ENCODE measurements at places on chromosomes 11 and 22. TPM values are rescaled to one million over a fixed set of nuclear protein-coding genes. Genes with fewer than 3 reads are reported as not detected.

- ATAC-seq, result no peak
Observed at GRCh38 chr11:132445859-132446291, 1075.5 kb downstream of the NTM start.

- ATAC-seq, result peak; percentile 64
Observed at GRCh38 chr22:22408731-22409696, 99.5 kb downstream of the ZNF280B start.

Gene MPPED2
- 0.72 TPM for total RNA-seq

DNA sequence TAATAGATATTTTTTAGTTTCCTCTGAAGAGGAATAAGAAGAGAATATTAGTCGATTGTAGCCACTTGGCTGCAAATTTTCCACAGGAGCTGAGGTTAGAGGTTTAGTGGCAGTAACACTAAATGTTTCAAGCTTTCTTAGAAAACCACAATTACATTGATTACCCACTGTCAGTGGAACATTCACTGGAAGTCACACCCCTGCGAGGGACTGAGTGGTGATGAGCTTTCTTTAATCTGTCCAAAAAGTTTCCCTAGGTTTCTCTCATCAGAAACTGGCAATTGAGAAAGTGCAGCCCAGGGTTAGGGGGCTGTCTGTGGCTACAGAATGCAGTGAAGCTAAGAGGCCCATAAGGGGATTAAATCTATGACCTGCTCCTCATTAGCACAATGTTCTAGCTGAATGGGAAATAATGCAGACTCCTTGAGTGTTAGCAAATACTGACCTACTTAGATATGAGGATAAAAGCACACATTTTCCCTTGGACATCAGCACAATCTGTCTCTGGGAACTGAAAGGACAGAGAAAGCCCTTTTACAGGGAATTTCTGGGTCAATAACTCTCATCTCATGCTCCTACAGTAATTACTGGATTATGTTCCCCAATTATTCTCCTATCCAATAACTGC is 189.5 kb downstream of the FAM76B start:
- no peak for ATAC-seq

Gene POU2F3
- 3.2 TPM for total RNA-seq

DNA sequence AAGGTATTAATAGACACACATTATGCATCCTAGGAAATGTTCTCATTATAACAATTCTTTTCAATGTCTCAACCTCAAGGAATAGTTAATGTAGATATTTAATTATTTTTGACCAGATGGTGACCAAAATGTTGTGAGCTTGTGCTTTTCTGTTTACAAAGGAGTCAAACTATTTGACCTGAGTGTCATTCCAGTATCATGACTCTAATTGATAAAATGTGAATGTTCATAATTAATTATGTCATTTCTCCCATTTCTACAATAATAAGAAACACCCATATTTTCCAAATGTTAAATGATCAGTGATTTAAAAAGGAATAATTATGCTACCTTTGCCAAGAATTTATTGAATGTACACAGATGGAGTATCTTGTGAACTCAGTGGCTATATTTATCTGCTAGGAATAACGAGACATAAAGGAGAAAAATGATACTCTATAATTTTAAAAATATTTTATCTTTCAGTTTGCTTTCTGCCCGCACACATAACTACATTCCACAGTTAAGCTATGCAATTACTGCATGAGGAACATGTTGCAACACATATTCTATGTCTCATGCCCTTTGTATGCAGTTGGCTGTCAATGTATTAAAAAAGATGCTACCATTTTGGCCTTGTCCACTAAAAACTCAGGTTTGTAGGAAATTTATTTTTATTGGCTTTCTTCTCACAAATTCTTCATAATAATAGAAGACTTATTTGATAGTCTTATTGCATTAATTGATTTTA is 376.7 kb upstream of the CCDC179 start:
- no peak for ATAC-seq

Gene MS4A1
- total RNA-seq, result 2.9 TPM

DNA sequence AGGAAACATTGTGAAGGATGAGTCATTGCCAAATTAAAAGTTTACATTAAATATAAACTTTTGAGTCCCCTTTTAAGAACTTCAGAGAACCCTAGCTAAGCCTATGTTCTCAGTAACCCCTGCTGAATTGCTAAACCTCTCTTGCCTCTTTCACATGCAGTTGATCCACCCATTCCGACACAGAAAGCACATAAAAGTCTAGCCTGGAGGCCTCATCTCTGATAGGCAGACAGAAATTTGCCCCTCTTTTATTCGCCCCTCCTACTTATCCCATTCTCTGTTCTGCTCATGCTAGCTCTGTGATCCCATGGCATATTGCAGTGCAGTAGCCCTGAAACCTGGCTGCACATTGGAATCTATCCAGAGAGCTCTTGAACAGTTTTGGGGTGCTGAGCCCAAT is 58.2 kb upstream of the PDE3B start:
- no peak for ATAC-seq

- ATAC-seq, result no peak
Observed at GRCh38 chr11:35852056-35852455, 91.8 kb upstream of the LDLRAD3 start.

Gene TTC28
- total RNA-seq, result 5.5 TPM

GRCh38 chr22:50695421-50696250 is 23.0 kb downstream of the SHANK3 start:
- ATAC-seq, result peak; percentile 62

Gene LRRN4CL
- 1.1 TPM for total RNA-seq

DNA sequence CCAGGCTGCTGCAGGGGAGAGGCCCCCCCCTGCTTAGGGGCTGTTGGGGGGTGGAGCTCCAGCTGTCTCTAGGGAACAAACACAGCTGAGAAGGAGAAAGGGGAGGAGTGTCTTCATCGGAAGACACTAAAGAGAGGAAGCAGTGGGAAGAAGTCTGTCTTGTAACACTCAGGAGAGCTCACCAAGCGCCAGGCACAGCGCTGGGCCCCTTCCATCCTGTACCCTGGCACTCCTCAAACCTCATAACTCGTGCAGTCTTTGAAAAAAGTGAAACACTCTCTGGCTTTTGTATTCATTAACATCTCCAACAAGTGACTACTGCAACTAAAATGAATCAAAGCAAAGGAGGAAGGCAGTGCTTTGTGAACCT is 67.4 kb upstream of the PRDM11 start:
- no peak for ATAC-seq

DNA sequence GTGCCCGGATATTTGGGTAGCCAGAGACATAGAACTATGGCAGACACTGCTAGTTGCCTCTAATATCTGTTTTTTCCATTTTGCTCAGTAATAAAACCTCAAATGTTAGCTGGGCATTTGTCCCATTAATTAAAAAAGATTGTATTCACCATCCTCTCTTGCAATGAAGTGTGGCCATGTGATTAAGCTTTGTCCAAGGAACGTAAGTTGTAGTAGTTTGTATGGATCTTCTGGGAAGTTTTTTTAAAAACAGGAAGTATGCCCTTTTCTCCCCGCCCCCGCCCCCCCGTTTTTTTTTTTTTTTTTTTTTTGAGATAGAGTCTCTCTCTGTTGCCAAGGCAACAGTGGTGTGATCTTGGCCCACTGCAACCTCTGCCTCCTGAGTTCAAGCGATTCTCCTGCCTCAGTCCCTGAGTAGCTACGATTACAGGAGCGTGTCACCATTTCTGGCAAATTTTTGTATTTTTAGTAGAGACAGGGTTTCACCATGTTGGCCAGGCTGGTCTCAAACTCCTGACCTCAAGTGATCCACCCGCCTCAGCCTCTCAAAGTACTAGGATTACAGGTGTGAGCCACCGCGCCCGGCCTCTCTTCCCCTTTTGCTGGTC is 1.7 kb upstream of the TMEM135 start:
- ATAC-seq, result no peak

DNA sequence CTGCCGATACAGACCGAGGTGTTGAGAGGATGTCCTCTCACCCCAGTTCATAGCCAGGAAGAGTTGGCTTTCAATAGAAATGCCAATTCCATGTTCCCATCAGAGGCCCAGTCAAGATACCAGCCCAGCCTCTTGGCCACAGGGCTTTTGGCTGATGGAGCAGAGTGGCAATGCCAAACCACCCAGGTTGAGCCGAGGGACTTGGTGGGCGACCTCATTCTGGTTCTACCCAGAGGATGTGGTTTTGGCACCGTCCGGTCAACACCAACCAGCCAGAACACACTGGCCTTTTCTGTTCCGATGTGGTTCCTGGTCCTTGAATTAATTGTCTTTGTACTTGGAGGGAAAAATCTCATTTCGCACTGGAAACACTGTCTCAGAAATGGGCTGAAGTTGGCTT is 60.5 kb downstream of the COMMD9 start:
- no peak for ATAC-seq

Gene SCUBE2
- total RNA-seq, result 3.0 TPM

Gene RIN1
- total RNA-seq, result 23.1 TPM

DNA sequence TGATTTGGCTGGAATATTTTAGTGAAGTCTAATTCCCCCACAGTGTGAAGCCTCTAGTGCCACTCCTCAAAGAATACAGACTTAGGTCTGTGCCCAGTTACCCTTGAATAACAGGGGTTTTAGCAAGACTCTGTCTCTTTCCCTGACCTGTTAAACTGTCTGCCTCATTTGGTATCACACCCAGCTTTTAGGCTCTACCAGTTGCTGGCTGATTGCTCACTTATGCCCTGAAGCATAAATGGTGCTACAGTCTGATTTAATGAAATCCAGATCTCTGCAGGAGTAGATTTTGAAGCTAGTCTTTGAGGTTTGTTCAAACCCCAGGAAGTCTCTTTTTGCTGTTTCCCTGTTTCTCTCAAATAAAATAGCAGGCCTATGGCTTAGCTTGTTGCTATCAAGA is 45.2 kb upstream of the LIPT2 start:
- peak; percentile 71 for ATAC-seq

Gene SCGB2A2
- total RNA-seq, result not detected

DNA sequence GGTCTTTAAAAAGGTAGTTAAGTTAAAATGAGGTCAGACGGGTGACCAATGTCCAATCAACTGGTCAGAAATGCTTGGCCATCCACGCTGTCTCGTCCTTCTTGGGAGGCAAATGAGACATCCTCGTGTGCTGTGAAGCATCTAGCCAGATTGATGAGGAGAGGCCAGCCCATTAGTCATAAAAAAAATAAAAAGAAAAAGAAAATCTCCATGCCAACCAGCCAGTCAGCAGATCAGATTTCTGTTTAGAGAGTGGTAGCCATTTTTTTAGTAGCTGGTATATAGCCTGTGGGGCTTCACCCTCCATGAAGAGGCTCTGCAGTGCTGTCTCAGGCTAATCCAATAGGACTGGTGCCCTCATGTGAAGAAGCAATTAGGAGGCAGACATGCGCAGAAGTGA is 343.1 kb upstream of the SYN3 start:
- no peak for ATAC-seq

Gene SMIM38
- total RNA-seq, result 0.16 TPM

Gene CCDC83
- not detected for total RNA-seq

DNA sequence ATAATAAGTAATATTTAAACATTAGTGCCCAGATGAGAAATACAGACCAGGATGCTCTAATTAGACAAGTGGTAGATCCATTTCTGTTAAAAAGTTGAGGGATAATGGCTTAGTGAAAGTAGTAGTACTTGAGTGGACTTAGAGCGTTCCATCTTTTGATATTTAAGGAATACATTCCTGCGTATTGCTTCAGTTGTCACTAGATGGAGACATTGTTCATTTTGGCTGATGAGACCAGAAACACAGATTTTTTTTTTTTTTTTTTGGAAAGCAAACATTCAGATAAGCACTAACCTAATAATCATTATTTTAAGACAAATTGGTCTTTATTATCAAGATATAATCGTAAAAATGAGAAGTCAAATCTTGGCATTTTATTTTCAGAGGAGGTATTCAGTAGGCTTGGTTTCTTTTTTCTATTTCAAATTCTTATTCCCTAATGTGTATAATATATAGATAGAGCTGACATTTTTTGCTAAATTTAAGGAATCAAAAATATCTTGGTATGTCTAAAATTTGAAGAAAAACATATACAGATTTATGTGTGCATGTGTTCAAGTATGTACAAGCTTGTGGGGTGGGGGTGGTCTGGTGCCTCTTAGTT is 92.9 kb downstream of the DYNC2H1 start:
- no peak for ATAC-seq

DNA sequence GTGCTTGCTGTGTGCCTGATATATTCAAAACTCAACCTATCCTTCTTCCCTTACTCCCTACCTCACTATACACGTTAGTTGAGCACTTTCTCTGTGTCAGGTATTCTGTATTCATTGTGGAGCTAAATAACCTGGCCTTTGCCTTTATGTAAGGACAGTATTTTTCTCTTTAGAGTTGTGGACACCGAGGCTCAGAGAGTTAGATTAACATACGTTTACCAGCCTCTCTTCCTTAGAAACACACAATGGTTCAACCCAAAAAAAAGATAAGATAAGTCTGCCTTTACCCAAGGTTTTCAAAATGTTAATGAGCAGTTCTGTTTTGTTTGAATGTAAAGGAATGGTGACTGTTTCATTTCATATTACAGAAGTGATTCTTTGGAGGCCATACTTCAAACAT is 45.0 kb downstream of the CBL start:
- no peak for ATAC-seq

DNA sequence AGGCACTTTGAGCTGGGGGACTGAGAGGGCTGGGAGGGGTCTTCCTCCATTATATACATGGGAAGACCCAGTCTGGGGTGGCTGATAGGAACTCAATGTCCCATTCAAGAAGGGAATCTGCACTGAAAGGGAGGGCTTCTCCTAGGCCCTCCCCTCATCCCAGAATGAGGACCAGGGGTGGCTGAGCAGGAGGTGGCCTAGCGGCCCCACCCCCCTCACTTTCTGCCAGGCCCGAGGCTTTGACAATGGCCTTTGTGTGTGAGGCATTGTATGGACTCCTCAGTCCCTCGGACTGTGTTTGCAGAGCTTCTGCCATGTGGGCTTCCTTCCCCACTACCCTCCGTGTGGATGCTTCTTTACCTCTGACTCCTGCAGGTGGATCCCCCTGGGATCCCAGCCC is 65.7 kb downstream of the NECTIN1 start:
- ATAC-seq, result no peak

- no peak for ATAC-seq
Observed at GRCh38 chr11:82872377-82873150, 27.7 kb downstream of the PRCP start.

Gene CABP4
- total RNA-seq, result 0.24 TPM

DNA sequence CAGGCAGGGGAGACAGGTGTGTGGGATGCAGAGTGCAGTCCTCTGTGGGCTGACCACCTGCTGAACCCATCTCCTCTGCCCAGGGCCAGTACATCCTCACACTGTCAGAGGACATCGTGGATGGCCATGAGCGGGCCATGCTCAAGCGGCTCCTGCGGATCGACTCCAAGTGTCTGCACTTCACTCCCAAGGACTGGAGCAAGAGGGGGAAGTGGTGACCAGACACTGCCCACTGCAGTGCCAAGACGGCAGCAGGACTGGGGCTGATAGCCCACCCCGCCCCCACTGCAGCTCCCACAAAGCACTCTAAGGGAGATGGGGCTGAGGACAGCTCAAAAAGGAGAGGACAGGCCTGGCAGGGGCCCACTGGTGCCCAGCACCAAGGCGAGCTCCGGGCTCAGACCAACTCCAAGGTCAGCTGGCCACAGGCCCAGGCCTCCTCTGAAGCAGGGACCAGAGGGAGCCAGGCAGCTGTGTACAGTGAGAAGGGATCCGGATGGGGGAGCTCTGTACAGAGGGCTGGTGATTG is 1.6 kb downstream of the RNASEH2C start:
- ATAC-seq, result peak; percentile 10
